Choroid plexus epithelial cell (primary cell): ENCODE measurements at places on chromosomes 1 and 21.
A peak's percentile ranks its signal among the peaks of the same experiment; 100 is the strongest.

GRCh38 chr1:194069831-194070218 lies 883.4 kb upstream of the B3GALT2 start:
- no peak for DNase-seq

- no peak for DNase-seq
Measured at GRCh38 chr1:91572044-91572443, 71.4 kb downstream of the CDC7 start.

DNA sequence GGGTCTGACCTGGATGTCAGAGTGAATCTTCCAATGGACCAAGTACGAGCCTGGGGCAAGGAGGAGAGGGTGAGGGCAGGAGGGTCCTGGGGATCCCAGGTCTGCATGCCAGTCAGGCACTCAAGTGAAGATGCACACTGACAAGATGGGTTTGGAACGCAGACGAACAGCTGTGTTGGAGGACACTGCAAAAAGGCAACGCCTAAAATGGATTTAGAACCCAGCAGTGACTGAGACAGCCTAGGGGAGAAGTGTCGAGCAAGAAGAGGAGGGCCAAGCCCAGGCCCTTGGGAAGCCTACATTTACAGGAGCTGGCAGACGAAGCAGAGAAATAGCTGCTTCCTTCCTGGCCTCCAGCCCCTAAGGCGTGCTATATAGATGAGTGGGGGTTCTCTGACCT lies 25.8 kb downstream of the NOL9 start:
- DNase-seq = no peak

DNA sequence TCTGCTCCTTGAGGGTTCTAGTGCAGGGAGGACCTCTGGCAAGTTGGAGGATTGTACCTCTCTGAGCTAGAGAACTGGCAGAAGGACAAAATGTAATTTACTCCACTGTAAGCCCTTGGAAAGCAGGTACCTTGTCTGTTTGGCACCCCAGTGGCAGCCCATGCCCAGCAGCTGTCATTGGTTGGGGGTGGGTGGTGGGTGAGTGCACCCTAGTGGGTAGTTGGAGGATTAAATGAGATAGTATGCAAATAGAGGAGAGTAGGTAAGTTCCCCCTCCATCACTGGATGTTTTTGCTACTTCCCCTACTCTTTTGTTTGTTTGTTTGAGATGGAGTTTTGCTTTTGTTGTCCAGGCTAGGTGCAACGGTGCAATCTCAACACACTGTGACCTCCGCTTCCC lies 69.8 kb downstream of the RYR2 start:
- DNase-seq = no peak

GRCh38 chr1:19557609-19558051 lies 72.3 kb upstream of the CAPZB start:
- DNase-seq = peak; percentile 21

GRCh38 chr1:159884296-159884695 lies 15.7 kb downstream of the CFAP45 start:
- no peak for DNase-seq

DNA sequence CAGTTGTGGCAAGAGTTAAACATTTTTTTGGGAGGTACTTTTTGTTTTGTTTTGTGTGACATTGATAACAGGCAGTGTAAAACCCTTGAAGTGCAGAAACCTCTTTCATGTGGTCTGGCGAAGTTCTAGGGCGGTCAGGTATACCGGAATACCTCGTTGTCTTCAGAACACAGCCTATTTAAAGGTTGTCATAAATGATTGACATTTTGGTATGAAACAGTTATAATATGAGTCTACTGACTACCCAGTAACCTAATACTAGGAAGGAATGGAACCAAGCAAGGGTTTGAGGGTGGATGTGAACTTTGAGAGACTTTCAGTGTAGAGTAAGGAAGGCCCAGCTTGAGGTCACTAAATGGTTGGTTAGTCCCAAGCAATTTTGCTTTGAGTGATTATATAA lies 40.5 kb downstream of the PATJ start:
- no peak for DNase-seq

DNA sequence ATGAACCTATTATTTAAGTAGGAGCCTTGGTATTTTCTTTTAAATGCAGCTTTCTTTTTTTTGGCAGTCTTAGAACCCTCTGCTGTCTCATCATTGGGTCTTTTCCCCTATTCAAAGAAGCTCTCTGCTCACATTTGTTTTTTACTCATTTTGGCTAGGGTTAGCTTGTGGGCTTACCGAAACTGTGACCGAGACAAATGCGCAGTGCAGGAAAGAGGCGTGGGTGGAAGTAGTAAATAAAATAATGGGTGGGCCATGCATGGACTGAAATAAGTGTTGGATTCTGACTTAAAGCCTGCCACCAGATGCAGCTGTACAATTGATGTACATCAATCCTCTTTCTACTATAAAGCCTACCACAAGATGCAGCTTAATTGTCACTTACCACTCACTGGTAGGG lies 14.7 kb downstream of the XPR1 start:
- DNase-seq = no peak

GRCh38 chr1:214165850-214166374 lies 115.0 kb upstream of the SMYD2 start:
- no peak for DNase-seq

DNA sequence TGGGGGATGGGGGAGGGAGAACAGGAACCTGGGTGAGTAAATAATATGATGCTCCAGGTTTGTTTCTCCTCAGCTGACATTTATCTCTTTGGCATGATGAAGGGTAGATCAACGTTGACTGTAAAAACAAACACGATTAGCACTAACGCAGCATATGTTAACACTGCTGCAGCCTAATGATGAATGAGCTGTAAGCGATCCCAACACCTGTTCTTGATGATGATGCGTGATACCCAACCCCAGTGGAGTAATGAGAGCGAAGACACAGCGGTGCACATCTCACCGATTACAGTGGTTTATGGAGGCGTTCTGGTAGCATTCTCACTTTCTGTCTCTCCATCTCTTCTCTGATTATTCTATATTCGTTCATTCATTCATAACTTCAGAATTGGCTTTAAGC lies 640.4 kb downstream of the USP25 start:
- no peak for DNase-seq

- no peak for DNase-seq
Measured at GRCh38 chr1:181324797-181325616, 158.3 kb upstream of the CACNA1E start.
